ENCODE measurements at places on chromosomes 5 and 9.
A peak's percentile ranks its signal among the peaks of the same experiment; 100 is the strongest.

DNA sequence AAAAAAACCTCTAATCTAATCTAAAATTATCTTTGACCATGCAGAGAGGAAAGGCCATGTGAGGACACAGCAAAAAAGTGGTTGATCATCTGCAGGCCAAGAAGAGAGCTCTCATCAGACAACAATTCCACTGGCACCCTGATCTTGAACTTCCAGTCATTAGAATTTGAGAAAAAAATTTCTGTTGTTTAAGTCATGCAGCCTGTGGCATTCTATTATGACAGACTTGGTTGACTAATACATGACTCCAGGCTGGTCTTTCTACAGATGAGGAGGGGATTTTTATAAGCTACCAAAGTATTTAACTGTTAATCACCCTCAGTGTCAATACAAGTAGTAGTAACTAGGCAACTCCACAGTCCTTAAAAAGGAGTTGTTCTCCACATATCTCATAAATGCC is 358.5 kb upstream of the RGMB start:
- no peak for DNase-seq

GRCh38 chr9:112316258-112316943 is 17.0 kb downstream of the PTBP3 start:
- no peak for DNase-seq

- no peak for DNase-seq
These were observed 64.7 kb upstream of the SPOCK1 start for GRCh38 chr5:137563646-137564397.

DNA sequence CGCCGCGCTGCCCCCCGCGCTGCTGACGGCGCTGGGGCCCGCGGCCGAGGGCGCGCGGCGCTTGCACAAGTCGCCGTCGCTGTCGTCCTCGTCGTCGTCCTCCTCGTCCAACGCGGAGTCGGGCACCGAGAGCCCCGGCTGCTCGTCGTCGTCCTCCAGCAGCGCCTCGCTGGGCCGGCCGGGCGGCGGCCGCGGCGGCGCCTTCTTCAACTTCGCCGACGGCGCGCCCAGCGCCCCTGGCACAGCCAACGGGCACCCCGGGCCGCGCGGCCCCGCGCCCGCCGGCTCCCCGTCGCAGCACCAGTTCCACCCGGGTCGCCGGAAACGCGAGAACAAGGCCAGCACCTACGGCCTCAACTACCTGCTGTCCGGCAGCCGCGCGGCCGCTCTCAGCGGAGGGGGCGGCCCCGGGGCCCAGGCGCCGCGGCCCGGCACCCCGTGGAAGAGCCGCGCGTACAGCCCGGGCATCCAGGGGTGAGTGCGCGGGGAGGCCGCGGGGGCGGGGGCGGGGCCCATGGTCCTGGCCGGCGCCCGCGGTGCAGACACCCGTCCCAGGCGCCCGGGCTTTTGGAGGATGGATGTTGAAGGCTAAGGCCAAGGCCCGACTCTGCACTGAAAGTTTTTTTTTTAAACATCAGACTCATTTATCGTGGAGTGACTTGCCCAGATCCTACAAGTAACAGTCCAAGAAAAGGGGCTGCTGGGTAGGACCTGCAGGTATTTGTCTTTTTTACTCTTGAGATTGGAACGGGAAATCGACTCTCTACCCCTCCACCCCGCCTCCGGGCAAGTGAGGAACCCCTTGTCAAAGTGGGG is 1.2 kb downstream of the TENT4A start:
- peak; percentile 77 for DNase-seq

GRCh38 chr5:1219098-1219767 is 5.9 kb upstream of the SLC6A18 start:
- DNase-seq, result no peak

- no peak for DNase-seq
These were observed 353.5 kb downstream of the FBXL17 start for GRCh38 chr5:108028412-108028811.

All from activated effector memory CD4-positive, alpha-beta T cell treated with anti-CD3 and anti-CD28 coated beads, Interleukin-2, amount 50 U/mL, for 16 hours (primary cell).